ENCODE measurements at places on chromosomes 7 and 10.

GRCh38 chr10:76723844-76724243 lies 913.8 kb downstream of the KCNMA1 start:
- no peak for DNase-seq

DNA sequence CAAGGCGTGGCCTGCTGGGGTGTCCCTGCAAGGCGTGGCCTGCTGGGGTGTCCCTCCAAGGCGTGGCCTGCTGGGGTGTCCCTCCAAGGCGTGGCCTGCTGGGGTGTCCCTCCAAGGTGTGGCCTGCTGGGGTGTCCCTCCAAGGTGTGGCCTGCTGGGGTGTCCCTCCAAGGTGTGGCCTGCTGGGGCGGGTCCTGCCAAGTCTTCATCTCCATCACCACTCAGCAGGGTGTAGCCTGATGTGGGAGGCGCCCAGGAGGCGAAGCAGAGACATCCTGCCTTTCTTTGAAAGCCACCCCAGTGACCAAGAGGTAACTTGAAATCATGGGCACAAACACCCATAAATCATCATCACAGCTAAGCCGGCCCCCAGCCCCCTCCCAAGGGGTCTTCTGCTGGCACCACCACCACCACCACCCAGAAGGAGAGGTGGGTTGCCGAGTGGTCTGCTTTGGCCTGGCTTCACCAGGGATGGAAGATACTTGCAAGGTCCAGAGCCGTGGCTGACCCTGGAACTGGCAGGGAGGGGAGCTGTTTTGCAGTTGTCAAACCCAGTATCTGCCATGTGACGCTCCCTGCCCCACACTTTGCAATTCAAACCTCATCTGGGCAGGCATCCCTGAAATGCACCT lies 190.6 kb downstream of the EBF3 start:
- DNase-seq: no peak

GRCh38 chr7:43528576-43529354 lies 54.1 kb upstream of the STK17A start:
- DNase-seq: no peak

DNA sequence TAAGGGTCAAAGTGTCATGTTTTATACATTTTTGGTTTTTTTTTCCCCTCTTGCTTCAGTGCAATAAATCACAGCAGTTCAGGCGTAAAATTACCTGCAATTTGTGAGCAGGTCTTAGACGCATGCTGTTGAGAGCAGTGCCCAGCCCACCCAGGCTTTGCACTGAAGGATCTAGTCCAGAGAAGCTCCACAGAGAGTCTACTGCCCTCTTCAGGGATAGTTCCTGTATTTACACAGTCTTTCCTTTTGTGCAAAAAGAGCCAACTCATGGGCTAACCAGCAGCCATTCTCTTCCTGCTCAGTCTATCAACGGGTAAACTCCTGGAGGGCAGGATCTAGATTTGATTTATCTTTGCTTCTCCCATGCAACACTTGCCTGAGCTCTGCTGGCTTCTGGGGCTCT lies 82.2 kb upstream of the NAMPT start:
- no peak for DNase-seq

DNA sequence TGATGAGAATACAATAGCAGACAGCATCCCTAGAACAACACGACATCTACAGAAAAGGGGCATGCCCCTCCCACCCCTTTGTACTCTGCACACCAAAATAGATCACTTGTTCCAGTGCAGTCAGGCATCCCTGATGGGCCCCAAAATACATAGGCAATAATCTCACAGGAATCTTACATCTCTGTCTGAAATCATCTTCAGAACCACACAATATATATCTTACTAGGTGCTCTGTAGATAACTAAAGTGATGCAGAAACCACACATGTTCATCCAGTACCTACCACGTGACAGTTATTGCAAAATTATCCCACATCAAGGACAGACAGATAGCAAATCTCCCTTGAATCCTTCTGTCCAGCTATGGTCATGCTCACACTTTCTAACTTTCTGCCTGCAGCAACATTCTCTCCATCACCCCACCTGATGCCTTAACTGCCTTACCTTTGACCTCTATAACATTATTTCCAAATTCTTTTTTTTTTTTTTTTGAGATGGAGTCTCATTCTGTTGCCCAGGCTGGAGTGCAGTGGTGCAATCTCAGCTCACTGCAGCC lies 30.7 kb downstream of the ST8SIA6 start:
- DNase-seq: no peak

GRCh38 chr7:112206991-112207592 lies 597 bp downstream of the ZNF277 start:
- DNase-seq: no peak

All from stimulated activated CD4-positive, alpha-beta T cell treated with anti-CD3 and anti-CD28 coated beads, Interleukin-4, amount 100 ng/mL, for 1 hour (primary cell).